ENCODE measurements at places on chromosomes 1 and 21. TPM values are rescaled to one million over a fixed set of nuclear protein-coding genes. Genes with fewer than 3 reads are reported as not detected.

Gene AGBL4
- total RNA-seq, result not detected

Gene MCOLN3
- total RNA-seq, result 12.4 TPM

Gene SOX13
- total RNA-seq, result 27.9 TPM

Gene MXRA8
- not detected for total RNA-seq

Gene SLAMF1
- total RNA-seq, result not detected

Gene SH2D1B
- total RNA-seq, result not detected

Gene LCE3E
- total RNA-seq, result not detected

Gene KCND3
- total RNA-seq, result not detected

Gene CFHR1
- total RNA-seq, result not detected

Gene ITLN2
- not detected for total RNA-seq

Gene SH3BGR
- 3.2 TPM for total RNA-seq

Gene TRIM67
- 0.09 TPM for total RNA-seq

Gene CATSPERE
- total RNA-seq, result 0.49 TPM

Gene SPRR2E
- not detected for total RNA-seq

GRCh38 chr1:31219489-31219888 is 20.2 kb downstream of the NKAIN1 start:
- no peak for DNase-seq

DNA sequence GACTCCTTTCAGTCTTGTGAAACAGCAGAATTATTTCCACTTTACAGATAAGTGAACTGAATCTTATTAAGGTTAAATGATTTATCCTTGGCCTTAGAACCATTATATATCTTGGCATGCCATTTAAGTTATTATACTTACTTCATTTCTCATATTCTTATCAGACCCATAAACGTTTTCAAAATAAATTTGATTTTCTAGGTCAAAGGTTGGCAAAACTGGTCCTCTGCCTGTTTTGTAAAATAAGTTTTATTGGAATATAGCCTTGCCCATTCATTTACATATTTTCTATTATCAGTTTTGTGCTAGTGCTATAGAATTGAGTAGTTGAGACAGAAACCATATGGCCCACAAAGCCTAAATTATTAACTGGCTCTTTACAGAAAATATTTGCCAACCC is 32.9 kb upstream of the SNRPE start:
- no peak for DNase-seq

GRCh38 chr1:25848531-25848930 is 10.7 kb downstream of the AUNIP start:
- DNase-seq, result no peak

DNA sequence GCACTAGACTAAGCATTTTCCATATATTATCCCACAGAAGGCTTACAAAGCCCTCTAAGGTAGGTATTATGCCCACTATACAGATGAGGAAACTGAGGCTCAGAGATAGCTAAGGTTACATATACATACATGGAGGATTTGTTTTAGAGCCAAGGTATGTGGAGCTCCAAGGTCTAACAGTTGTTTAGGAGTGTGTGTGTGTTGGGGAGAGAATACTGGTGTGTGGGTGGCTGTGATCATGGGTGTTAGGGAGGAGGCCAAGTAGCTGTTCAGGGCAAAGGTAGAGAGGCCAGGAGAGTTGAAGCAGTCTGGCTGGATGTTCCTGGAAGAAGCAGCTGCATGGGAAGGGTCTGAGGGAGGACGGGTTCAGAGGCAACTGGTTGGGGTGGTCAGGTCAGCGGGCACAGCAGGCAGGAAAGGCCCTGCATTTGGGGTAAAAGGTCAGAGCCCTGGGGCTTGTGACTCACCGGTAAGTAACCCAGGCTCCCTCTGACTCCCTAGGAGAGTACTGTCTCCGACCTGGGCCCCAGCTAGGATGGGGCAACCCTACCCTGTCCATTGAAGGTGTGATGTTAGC is 5.1 kb upstream of the LDLRAP1 start:
- no peak for DNase-seq

DNA sequence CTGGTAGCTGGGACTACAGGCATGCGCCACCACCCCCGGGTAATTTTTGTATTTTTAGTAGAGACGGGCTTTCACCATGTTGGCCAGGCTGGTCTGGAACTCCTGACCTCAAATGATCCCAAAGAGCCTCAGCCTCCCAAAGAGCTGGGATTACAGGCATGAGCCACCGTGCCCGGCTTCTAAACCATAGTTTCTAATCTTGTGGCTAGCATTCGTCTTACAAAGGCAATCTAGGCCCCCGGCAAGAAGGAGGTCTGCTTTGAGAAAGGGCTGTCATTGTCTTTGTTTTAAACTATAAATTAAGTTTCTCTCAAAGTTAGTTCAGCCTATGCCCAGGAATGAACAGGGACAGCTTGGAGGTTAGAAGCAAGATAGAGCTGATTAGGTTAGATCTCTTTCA is 10.3 kb upstream of the L1TD1 start:
- no peak for DNase-seq

- no peak for DNase-seq
These were observed 9.9 kb upstream of the CTBS start for GRCh38 chr1:84584126-84584525.

- DNase-seq, result peak; percentile 6
These were observed 163.3 kb downstream of the NRIP1 start for GRCh38 chr21:14901482-14901958.

GRCh38 chr1:29789910-29790247 is 553.6 kb downstream of the PTPRU start:
- DNase-seq, result no peak

GRCh38 chr1:7177021-7177420 is 391.8 kb downstream of the CAMTA1 start:
- DNase-seq, result no peak

- DNase-seq, result no peak
These were observed 402.0 kb downstream of the MATN1 start for GRCh38 chr1:30321246-30321910.

DNA sequence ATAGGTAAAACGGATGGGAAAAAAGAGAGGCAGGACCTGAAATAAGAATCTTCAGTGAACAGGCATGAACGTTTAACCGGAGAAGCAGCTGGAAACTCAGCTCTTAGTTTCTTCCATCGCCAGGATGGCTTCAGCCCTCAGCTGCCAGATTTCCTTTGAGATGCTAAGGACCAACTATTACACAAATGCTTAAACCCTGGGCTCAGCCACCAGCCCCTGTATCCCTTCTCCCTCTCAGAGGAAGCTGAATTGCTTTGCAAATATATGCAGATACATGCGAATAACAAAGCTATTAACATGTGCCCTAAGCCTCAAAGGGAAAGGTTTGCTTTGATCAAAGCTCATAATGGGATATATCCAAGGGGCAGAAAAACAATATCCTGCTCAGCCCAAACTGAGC is 515.1 kb downstream of the OMA1 start:
- no peak for DNase-seq

- no peak for DNase-seq
These were observed 44.0 kb downstream of the MAGI3 start for GRCh38 chr1:113434081-113434873.

DNA sequence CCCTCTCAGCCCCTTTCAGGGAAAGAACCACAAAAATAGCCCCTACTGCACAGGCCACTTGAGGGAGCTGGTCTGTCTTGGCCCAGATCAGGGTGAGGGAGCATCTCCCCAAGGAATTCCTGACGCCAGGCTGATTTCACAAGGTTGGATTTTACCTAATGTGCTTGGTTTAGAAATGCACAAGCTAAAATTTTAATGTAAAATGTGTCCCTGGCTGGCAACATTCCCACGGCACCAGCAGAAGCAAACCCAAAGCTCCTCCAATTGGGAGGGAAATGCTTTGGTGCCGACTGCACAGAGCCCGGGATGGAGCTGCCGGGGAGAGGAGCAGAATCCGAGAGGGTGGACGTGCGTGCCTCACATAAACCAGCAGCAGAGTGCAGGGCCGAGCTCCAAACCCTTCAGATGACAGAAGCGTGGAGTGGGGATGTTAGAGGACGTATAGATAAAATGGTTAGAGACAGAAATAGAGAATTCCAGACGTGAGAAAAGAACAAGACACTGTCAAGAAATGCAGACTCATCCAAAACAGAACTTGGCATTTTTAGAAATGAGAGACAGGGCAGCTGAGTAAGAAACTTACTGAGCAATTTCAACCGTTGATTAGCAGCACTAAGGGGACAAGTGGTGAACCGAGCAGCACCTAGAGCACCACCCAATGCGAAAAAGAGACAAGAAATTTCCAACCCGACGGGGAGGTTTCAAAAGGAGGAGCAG is 41.6 kb upstream of the TMEM52 start:
- DNase-seq, result no peak

DNA sequence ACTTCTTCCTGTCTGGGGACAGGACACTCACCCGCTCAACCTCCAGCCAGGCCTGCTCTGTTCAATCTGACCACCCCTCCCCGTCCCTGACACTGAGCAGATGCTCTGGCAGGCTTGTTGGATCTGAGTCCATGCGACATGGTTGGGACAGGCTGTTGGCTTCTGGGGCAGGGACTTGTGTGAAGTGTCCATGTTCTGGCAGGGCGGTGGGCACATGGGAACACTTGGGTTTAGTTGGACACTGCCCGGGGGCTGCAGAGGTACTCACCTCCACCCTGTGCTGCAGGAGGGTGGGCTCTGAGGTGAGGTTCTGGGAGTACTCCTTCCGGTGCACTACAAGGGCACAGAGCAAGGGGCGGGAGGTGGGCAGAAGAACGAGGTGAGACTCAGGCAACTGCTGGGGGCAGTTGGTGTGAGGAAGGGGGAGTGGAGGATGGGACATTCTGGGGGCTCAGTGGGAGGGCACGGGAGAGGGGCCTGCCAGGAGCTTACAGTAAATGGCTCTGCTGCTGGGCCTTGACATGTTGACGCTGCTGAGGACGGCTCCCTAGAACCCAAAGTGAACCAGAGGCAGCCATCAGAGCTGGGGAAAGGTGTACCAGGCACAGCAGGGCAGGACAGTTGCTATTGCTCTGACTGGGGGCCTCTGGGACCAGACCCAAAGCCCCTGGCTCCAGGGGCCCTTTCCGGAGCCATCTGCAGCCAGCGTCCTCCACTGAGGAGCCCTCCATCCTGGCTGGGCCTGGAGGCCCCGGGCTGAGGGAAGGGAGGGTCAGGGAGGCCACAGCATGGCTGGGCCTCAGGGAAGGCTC is 2.3 kb downstream of the EPS8L3 start:
- DNase-seq, result no peak

- DNase-seq, result no peak
These were observed 10.4 kb upstream of the KCNK1 start for GRCh38 chr1:233603478-233603877.

DNA sequence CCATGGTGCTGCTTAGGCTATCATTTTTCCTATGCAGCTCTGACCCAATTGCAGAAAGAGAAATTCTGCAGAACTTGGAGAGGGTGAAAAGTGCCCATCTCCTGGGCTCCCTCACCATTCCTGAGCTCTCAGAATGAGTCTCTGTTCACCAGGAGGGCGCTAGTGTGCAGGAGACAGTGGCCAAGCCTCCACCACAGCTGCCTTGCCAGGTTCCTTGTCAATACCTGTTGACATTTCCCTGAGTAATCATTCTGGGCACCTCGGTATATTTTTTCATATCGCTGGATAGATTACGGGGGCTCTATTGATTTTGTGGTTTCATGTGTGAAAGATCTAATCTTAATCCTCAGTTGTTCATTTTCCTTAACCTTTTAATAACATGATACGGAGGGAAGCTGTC is 13.0 kb upstream of the C8B start:
- no peak for DNase-seq

GRCh38 chr1:10685808-10686403 is 110.5 kb downstream of the CASZ1 start:
- DNase-seq, result peak; percentile 17

GRCh38 chr1:29836651-29837646 is 600.6 kb downstream of the PTPRU start:
- DNase-seq, result no peak

DNA sequence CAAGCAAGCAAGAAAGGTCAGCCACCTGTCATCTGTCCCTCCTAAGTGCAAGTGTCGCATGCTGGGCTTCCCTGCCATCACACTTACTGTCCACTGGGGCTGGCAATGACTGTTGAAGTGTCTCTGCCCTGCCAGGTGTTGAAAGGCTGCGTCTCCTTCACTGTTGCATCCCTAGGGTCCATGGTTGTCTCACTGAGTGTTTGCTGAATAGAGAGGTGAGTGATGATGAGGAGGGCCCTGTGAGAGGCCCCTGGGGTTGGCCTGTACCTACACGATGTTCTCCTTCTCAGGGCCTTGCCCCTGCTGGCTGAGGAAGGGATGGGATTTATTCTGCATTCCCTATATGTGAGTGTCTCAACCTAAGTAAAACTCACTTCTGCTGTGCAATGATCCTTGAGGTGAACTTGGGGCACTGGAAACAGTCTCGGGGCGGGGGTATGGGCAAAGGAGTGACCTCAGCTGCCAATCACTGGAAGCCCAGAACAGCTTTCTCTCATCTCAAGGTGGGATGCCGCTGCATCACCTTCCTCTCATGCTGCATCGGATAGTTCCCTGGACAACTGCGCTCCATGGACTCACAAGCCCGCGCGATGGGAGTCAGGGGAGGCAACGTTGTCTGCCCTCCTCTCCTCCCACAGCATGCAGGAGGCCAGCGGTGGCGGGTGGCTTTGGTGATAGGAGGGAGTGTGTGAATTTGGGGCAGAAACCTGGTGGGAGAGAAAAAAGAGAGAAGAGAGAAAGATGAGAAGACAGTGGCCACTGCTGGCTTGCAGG is 35.8 kb upstream of the SOX13 start:
- no peak for DNase-seq

DNA sequence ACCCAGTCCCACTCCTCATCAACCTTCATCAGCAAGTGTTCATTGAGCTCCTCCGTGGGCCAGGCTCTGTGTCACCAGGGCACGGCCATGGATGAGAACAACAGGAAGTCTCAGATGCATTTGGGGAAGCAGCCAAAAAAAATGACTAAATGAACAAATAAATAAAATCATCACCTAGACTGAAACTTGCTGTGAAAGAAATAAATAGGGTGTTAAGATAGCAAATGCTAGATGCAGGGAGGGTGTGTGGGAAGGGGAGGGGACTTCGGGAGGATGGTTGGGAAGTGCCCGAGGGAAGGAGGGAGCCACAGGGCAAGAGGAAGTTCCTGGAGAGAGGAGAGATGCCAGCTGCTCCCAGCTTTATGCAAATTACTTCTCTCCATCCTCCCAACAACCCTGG is 696.7 kb downstream of the PTPRU start:
- no peak for DNase-seq

DNA sequence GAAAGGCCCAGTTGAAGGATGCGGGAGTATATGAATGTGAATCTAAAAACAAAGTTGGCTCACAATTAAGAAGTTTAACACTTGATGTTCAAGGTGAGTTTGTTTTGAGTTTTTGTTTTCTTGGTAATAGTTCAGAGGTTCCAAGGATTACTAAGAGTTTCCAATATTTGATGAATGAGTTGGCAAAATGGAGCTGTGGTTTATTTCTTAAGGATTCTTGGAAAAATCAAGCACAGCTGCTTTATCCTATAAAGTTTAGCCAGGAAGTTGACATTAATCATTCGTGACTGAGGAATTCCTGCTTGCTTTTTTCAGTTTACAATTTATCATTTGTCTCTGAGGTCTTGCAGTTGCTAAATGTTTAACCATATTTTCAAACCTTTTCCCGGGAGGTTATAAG is 15.1 kb downstream of the VCAM1 start:
- DNase-seq, result no peak

GRCh38 chr1:232145768-232146167 is 484.2 kb downstream of the SIPA1L2 start:
- DNase-seq, result no peak

GRCh38 chr1:17596651-17597509 is 57.4 kb downstream of the ARHGEF10L start:
- no peak for DNase-seq

- DNase-seq, result no peak
These were observed 60.3 kb downstream of the UBE2T start for GRCh38 chr1:202281316-202282024.

- no peak for DNase-seq
These were observed 54.7 kb downstream of the C1orf185 start for GRCh38 chr1:51156752-51157151.
